ENCODE measurements at places on chromosomes 5 and 9.
A peak's percentile ranks its signal among the peaks of the same experiment; 100 is the strongest.

DNA sequence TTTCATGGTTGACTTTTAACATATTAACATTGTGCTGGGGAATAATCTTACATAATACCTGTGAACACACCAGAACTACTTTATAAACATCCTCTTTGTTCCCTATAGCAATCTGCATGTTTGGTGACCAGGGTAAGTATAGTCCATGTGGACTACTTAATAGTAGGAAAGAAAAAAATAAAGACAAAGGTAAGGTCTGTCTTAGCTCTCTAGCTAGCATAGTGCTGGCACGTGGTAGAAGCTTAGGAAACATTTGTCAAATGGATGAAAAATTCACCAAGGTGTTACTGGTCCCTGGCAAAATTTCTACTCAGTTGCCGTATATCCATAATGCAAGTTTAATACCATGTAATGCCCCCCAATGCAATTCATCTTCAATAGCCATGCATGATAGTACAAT is 78.6 kb upstream of the ABCA1 start:
- no peak for DNase-seq

DNA sequence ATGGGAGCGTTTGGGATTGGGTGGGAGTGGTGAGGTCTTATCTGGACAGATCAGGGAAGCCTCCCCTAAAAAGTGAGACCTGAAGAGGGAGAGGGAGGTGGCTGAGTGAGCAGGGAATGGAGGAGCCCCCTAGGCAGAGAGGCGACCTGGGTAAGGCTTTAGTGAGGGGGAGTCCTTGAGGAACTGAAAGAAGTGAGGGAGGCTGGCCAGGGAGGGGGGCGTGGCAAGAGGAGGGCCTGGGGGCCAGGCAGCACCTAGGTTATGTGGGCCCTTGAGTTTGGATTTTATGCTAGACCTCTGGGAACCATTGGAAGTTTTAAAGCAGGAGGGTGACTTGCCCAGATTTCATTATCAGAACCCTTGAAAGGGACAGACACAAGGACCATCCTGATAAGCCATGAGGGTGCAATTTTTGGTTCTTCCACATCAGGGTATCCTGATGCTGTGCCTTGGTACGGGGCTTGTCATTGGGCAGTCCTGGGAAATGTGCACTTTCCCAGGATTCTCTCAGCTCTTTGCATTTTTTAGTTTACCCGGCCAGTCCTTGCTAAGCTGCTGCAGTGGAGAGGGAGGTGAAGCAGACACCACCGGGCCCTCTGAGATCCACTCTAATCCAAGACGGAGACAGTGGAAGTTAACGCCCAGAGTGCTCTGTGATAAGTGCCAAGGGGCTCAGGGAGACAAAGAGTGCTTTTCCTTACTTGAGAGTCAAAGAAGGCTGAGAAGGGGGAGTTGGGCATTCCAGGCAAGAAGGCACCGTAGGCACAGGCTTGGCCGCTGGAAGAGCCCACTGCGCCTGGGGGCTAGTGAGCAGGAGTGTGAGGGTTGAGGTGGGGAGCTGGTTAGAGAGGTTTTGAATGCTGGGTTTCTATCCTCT is 16.1 kb downstream of the GSN start:
- no peak for DNase-seq

- DNase-seq, result no peak
Measured at GRCh38 chr9:70504834-70505233, 90.4 kb upstream of the KLF9 start.

DNA sequence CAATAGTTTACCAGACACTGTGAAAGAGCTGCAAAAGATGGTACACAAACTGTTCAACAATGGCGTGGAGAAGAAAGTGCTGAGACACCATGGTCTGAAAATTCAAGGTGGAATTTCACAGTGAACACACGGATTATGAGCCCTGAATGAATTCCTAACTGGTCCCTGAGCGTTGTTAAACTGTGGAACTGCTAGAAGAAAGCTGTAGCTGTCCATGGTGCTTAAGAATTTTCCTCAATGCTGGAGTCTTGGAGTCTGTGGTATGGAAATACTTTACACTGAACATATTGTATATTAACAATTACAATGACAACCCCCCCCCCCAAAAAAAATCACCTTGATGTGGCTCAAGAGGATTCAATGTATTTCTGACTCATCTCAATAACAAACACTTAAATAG is 68.5 kb downstream of the SLC24A2 start:
- DNase-seq, result peak; percentile 50

GRCh38 chr5:54769072-54769471 is 216.3 kb downstream of the ESM1 start:
- no peak for DNase-seq

DNA sequence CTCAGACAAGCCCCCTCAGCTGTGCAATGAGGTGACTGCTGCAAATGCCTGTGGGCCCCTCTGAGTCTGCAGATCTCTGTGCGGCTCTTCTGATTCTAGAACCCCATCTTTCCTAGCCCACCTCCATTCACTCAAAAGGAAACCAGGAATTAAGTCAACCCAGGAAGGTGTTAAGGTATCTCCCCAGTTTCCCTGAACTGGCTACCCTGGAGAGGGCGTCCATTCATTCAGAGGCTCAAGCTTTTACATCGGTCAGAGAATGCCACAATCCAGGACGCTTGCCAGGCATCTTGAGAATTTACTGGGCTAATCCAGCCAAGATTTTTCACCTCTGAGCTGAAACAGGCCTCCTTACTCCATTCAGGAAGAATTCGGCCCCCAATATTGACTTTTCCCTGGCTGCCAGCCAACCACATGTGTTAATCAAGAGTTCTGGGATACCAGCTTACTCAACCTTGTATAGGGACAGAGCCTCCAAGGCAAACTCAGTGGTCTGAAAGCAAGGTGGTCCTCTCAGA is 889 bp upstream of the ADAMTS12 start:
- DNase-seq, result peak; percentile 93

GRCh38 chr5:173397516-173397915 is 69.3 kb upstream of the STC2 start:
- DNase-seq, result peak; percentile 5

DNA sequence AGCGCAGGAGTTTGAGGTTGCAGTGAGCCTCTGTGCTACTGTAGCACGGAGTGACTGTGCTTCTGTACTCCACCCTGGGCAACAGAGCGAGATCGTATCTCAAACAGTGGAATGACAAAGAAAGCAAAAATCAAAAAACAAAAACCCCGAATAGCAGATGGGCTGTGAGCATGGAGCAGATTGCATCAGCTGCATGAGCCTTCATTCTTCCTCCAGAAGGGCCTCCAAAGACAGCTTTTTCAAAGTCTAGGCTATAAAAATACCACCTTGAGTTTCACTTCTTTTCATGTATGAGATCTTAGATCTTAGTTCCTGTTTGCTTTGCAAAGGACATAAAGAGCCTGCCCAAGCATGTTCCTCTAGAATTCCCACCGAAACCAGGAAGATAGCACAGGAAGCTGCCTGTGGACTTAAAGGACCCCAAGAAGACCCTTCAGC is 15.0 kb upstream of the HSPB3 start:
- DNase-seq, result no peak

GRCh38 chr5:153572411-153573145 is 82.1 kb downstream of the GRIA1 start:
- DNase-seq, result no peak

GRCh38 chr5:109418712-109419352 is 9.1 kb upstream of the PJA2 start:
- no peak for DNase-seq

- no peak for DNase-seq
Measured at GRCh38 chr9:6239048-6239461, 23.4 kb downstream of the IL33 start.

DNA sequence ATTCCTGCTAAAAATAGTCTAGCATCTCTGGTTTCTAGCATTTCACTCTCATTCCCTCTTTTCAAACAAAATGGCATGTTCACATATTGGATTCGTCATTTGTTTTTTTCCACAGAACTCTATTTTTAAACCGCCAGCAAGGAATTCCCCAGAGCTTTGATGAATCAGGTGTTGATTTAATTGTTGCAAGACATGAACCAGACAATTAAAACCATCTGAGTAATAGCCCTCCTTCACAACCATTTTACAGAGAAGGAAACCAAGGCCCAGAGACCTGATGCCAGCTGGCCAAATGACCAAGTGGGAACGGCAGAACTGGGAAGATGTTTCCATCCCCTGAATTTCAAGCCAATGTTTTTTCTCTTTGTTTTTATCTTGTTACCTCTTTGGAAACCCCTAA is 167.0 kb downstream of the CAAP1 start:
- DNase-seq, result peak; percentile 34

DNA sequence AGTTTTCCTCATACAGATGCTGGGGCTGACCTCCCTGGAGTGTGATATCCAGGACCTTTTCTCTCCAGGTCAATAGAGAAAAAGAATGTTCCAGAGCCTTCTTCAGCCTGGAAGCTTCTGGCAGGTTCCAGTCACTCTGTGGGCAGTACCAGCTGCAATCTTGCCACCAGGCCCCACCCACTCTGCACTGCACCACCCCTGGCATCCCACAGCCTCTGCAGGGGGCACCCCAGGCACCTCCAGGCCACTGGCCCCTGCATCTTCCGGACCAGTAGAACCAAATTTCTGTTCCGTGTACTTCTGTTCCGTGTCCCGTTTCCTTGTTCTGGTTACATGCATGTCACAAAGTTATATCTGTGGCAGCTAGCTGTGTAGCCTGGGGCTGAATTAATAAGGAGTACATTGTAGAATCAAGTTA is 83.3 kb upstream of the ZBTB43 start:
- no peak for DNase-seq

- no peak for DNase-seq
Measured at GRCh38 chr9:132562306-132562573, 20.2 kb upstream of the BARHL1 start.

DNA sequence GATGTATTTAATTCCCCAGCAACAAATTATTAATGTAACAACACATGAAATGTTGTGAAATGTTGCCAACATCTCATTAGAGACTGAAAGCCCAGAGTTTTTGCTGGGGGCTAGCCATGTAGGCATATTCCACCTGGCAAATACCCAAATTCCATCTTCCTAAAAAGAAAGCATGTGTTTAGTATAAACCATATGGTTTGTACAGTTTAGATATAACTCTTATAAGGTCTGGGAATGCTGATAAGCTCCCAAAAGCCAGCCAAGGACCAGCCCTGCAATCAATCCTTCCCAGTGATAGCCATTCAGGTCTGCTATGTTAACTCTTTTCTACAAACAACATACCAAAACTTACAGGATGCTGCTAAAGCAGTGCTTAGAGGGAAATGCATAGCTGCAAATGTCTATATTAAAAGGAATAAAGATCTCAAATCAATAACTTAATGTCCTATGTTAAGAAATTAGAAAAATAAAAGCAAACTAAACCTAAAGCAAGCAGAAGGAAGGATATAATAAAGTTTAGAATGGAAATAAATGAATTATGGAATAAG is 158.9 kb downstream of the AUH start:
- DNase-seq, result no peak

GRCh38 chr9:2634818-2635217 is 13.2 kb downstream of the VLDLR start:
- DNase-seq, result no peak

- DNase-seq, result no peak
Measured at GRCh38 chr9:99577351-99577750, 244.3 kb upstream of the NR4A3 start.

DNA sequence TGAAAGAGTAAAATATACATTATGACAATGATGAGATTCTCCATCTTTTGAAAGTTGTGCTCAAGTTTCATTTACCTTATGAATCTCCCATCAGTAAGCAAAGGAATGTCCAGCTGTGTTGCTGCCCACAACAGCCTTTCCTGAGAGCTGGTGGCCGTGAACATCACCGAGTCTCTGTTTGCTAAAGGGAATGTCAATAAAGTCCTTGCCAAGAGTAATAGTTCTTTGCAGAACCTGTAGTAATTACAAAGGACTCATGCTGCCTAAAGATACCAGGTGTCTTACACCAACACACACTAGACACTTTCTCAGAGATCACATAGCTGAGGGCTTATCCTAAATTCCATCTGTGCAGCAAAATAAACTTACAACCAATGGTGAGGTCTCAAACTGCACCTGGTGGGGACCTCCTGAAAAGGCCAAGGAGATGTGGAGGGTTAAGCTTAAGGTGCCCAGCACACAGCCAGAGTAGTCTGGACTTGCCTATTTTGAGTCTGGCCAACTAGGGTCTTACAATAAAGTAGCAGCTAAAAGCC is 111.1 kb upstream of the DAPK1 start:
- DNase-seq, result no peak

GRCh38 chr5:180591311-180591887 is at the start of gene SCGB3A1:
TSS of gene SCGB3A1 (minus strand) at chr5:180591499. CDS start at chr5:180591462, 37 bp downstream.
- DNase-seq, result peak; percentile 19

DNA sequence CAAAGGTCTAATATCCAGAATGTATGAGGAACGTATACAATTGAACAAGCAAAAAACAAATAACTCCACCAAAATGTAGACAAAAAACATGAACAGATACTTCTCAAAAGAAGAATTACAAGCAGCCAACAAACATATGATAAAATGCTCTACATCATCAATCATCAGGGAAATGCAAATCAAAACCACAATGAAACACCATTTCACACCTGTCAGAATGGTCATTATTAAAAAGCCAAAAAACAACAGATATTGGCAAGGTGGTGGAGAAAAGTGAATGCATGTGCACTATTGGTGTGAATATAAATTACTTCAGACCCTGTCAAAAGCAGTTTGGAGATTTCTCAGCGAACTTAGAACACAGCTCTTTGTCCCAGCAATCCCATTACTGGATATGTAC is 313.8 kb downstream of the ARRDC3 start:
- no peak for DNase-seq
